ENCODE measurements at places on chromosomes 12 and 14. TPM values are rescaled to one million over a fixed set of nuclear protein-coding genes. Genes with fewer than 3 reads are reported as not detected.

SLC22A17 gene
- total RNA-seq = 2.8 TPM

C1R gene
- total RNA-seq = 1.5 TPM

CD4 gene
- total RNA-seq = not detected

ITGA7 gene
- total RNA-seq = 27.1 TPM

DNA sequence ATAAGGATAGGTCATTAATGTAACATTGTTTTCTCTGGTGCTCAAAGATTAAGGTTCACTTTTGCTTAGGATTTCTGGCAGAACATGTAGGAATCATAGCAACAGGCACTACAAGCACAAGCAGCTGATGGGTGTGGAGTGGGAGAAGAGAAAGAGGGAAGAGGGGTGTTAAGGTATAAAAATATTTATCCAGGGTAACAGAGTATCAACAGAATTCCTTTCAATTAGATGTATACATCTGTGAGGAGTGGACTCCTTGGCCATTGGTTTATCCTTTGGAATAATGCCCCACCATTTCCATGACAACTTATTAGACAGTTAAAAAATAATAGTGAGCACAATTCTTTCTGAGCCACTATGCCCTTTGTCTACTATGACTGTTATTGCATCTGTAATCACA, 388.3 kb upstream of the DDHD1 start:
- no peaks in the 10 kb centered on the region for H3K27me3 ChIP-seq
- H3K4me1 ChIP-seq = peaks cover 29% of the 10 kb centered on the region
- H3K27ac ChIP-seq = no peak overlapping the region
- DNase-seq = no peak
- H3K36me3 ChIP-seq = no peaks in the 10 kb centered on the region
- H3K4me3 ChIP-seq = no peak overlapping the region

GRCh38 chr12:64065881-64066451, 156.1 kb downstream of the KICS2 start:
- H3K36me3 ChIP-seq = peaks cover 13% of the 10 kb centered on the region
- no peaks in the 10 kb centered on the region for H3K27me3 ChIP-seq
- no peak overlapping the region for H3K4me3 ChIP-seq
- H3K4me1 ChIP-seq = peaks cover 14% of the 10 kb centered on the region
- no peak overlapping the region for H3K27ac ChIP-seq

DNA sequence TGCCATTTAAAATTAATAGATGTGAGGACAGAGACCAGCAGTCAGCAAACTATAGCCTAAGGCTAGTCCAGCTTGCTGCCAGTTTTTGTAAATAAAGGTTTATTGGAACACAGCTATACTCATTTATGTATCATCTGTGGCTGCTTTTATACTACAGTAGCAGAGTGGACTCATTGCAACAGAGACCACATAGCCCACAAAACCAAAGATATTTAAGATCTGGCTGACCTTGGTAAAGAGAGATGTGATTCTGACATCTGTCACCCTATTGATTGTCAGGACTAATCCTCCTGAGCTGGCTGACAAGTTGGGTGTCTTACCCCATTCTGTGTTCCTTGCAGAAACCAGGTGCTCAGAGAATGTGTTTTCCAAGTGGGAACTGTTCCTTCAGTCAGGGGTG, 99.9 kb downstream of the BEGAIN start:
- no peak overlapping the region for H3K27ac ChIP-seq
- no peaks in the 10 kb centered on the region for H3K27me3 ChIP-seq
- DNase-seq = no peak
- H3K36me3 ChIP-seq = no peaks in the 10 kb centered on the region
- no peak overlapping the region for H3K4me3 ChIP-seq

DNA sequence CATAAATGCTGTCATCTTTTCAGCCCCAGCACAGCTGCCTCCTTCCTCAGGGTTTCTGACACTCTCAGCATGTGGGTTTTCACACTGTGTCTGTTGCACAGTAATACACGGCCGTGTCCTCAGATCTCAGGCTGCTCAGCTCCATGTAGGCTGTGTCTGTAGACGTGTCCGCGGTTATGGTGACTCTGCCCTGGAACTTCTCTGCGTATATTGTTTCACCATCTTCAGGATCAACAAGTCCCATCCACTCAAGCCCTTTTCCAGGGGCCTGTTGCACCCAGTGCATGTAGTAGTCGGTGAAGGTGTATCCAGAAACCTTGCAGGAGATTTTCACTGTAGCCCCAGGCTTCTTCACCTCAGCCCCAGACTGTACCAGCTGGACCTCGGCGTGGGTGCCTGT, 1210.6 kb downstream of the TMEM121 start:
- no peak overlapping the region for H3K27ac ChIP-seq
- no peaks in the 10 kb centered on the region for H3K27me3 ChIP-seq
- no peak overlapping the region for H3K4me3 ChIP-seq
- no peaks in the 10 kb centered on the region for H3K4me1 ChIP-seq
- DNase-seq = no peak
- H3K36me3 ChIP-seq = no peaks in the 10 kb centered on the region

- no peak overlapping the region for H3K4me3 ChIP-seq
- no peaks in the 10 kb centered on the region for H3K36me3 ChIP-seq
- H3K27ac ChIP-seq = no peak overlapping the region
- H3K4me1 ChIP-seq = no peaks in the 10 kb centered on the region
- H3K27me3 ChIP-seq = no peaks in the 10 kb centered on the region
- DNase-seq = no peak
Observed at GRCh38 chr12:82876075-82876474, 189.4 kb downstream of the TMTC2 start.

DNA sequence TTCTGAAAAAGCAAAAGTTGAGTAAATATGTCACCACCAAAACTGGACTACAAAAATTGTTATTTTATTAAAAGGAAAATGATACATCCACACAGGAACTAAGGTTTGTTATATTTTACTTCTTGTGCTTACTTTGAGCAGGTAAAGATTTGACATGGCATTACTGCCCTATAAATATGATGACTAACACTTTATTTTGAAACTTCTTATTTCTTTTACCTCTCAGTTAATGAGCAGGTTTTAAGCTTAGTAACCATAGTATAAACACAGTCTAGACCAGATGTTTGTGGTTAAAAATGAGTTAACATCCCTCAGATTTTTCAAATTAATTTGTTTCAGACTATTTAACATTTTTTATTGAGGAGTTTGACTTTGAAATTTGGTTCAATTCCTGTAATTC, 862.5 kb upstream of the USP15 start:
- no peak overlapping the region for H3K27ac ChIP-seq
- no peaks in the 10 kb centered on the region for H3K4me1 ChIP-seq
- H3K36me3 ChIP-seq = no peaks in the 10 kb centered on the region
- DNase-seq = no peak
- H3K27me3 ChIP-seq = no peaks in the 10 kb centered on the region

GRCh38 chr14:91284791-91285548, 40.5 kb upstream of the GPR68 start:
- no peaks in the 10 kb centered on the region for H3K27me3 ChIP-seq
- H3K4me3 ChIP-seq = no peak overlapping the region
- H3K27ac ChIP-seq = no peak overlapping the region
- no peaks in the 10 kb centered on the region for H3K4me1 ChIP-seq
- H3K36me3 ChIP-seq = no peaks in the 10 kb centered on the region
- DNase-seq = no peak

GRCh38 chr14:42420071-42420470, 813.4 kb downstream of the LRFN5 start:
- DNase-seq = no peak
- no peak overlapping the region for H3K27ac ChIP-seq
- no peaks in the 10 kb centered on the region for H3K36me3 ChIP-seq
- no peaks in the 10 kb centered on the region for H3K27me3 ChIP-seq
- H3K4me1 ChIP-seq = no peaks in the 10 kb centered on the region

DNA sequence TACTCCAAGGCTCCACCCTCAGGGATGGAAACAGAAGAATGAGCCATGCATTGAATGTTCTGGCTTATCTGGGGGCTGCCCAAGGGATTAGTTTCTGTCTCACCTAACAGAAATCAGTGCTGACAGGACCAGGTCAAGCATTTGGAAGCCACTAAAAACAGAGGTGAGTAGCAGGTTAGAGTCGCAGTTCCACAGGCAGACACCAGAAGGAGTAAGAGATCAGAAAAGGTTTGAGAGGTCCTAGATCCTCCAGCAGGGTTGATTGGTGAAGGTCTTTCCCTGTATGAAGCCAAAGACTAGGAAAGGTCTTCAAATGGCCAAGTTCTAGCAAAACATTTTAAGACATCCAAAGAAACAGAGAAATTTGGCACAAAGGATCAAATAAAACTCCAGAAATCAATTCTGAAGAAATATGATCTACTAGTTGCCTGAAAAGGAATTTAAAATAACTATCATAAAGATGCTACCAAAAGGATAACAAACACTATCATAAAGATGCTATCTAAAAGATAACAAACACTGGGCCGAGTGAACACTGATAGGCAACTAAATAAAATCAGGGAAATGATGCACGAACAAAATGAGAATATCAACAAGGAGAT, 19.5 kb upstream of the TTC9 start:
- H3K27me3 ChIP-seq = no peaks in the 10 kb centered on the region
- no peak overlapping the region for H3K27ac ChIP-seq
- peaks cover 5% of the 10 kb centered on the region for H3K4me1 ChIP-seq
- peak; percentile 62 for DNase-seq

- no peaks in the 10 kb centered on the region for H3K4me1 ChIP-seq
- H3K27ac ChIP-seq = no peak overlapping the region
- H3K36me3 ChIP-seq = no peaks in the 10 kb centered on the region
- no peaks in the 10 kb centered on the region for H3K27me3 ChIP-seq
- H3K4me3 ChIP-seq = no peak overlapping the region
- DNase-seq = peak; percentile 26
Observed at GRCh38 chr14:35385042-35385839, 19.3 kb downstream of the NFKBIA start.

DNA sequence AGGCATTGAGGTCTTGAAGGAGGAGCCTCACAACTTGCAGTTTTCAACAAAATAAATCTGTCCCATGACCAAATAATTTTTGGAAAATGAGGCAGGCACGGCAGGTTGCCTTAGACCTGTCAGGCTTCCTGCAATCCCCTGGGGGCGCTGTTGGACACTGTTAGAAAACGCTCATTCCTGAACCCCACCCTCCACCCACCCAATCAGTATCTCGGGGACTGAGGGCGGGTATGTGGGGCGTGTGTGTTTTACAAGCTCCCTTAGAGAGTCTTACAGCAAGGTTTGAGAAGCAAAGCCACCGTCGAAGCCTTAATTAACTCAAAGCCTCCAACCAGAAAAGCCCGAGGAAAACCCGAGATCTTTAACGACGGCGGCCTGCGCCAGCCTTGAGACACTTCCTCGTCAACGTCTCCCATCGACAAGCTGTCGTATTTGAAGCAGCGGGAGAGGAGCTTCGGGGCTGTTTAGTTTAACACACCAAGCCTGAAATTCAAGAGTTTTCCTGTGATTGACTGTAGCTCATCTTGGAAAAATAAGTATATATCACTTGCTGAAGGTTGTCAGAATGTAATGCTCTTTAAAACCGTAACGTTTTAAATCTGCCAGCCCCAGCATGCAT, 123.0 kb downstream of the GLT1D1 start:
- H3K36me3 ChIP-seq = no peaks in the 10 kb centered on the region
- no peaks in the 10 kb centered on the region for H3K27me3 ChIP-seq
- no peak overlapping the region for H3K4me3 ChIP-seq
- no peak overlapping the region for H3K27ac ChIP-seq
- H3K4me1 ChIP-seq = peaks cover 3% of the 10 kb centered on the region

DNA sequence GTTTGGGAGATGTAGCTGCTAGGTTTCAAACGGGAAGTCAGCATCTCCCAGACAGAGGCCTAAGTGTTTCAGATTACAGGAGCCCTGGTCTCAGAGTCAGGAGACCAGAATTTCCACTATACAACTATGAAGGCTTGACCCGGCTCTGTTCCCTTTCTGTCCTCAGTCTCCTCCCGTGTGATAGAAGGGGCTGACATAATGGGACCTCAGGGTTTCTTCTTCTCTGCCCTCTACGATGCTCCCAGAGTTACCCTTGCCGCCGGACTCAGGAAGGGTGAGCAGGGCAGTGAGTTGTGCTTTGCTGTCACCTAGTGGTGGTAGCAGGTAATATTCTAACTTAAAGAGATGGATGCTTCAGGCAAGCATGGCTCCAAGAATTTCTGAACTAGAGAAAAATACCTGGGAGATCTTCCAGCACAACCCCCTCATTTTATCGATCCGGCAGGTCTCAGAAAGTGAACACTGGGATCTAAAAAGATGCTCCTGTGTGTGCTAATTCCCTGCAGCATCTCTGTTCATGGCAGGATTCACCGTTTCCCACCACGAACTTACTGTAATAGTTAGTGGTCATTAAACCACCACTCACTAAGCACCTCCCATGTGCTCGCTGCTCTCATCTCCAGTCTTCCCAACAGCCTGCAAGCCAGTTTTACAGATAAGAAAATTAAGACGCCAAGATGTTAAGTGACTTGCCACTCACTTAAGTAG, 84.4 kb downstream of the VWF start:
- 0 out of 2 replicates have a peak, but pooled peaks cover 2% of the 10 kb centered on the region for H3K27me3 ChIP-seq
- H3K27ac ChIP-seq = no peak overlapping the region
- DNase-seq = peak; percentile 81
- no peak overlapping the region for H3K4me3 ChIP-seq
- no peaks in the 10 kb centered on the region for H3K4me1 ChIP-seq
- H3K36me3 ChIP-seq = no peaks in the 10 kb centered on the region

DNA sequence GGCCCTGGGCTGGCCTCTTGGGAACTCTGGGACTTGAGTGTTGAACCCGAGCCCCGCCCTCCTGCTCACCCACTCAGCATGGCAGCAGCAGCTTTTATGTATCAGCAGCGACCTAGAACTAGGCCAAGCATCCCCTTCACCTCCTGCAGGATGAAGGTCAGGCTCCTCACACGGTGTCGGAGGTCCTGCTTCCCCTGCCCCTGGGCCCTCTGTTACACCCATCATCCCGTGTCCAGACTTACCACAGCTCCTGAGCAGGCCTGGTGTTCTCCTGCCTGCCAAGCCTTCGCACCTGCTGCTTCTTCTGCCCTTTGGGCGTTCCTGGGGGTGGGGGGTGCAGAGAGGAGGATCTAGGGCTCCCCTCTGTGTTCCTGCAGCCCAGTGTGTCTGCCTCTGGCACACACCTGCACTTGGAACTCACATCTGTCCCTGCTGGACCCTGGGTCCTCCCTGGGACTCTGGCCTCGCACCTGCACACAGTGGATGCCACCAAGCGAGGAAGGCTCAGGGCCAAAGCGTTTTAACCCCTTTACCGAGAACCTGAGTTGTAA, 80.3 kb downstream of the PAPOLA start:
- H3K27me3 ChIP-seq = no peaks in the 10 kb centered on the region
- no peak for DNase-seq
- no peak overlapping the region for H3K27ac ChIP-seq
- H3K36me3 ChIP-seq = no peaks in the 10 kb centered on the region
- H3K4me1 ChIP-seq = peaks cover 4% of the 10 kb centered on the region
- H3K4me3 ChIP-seq = no peak overlapping the region

All from SJCRH30 (cell line).